Muscle of leg (tissue), 16 donors: ENCODE measurements at places on chromosomes 5 and 9. TPM values are rescaled to one million over a fixed set of nuclear protein-coding genes. Genes with fewer than 3 reads are reported as not detected.
A peak's percentile ranks its signal among the peaks of the same experiment; 100 is the strongest.

- no peak overlapping the region for H3K27ac ChIP-seq
- DNase-seq, result peak; percentile 11
- H3K4me3 ChIP-seq, result no peak overlapping the region
Observed at GRCh38 chr9:116959809-116960208, 272.7 kb downstream of the TRIM32 start.

DNA sequence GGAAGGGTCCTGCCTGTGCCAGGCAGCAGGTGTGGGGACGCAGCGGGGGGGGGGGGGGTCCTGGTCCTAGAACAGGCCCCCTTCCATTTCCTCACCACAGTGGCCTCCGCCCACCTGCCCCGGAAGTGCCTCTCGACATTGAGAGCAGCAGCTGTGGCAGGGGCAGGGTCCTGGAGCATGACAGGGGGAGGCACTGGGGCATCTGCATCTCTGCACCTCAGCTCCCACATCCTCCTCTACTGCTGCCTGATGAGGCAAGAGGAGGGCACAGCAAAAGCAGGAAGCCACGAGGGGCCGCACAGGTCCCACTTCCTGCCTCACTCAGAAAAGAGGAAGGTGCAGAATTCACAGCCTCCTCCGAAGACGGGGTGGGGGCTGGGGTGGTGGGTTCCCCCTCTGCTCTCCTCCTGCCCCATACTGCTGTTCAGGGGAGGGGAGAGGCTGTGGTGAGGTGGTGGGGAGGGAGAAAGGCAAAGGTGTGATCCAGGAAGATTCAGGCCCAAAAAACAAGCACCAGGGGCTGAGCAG lies 14.8 kb downstream of the AKNA start:
- DNase-seq, result peak; percentile 72
- peaks cover 43% of the 10 kb centered on the region for H3K36me3 ChIP-seq
- H3K27me3 ChIP-seq, result no peaks in the 10 kb centered on the region

DNA sequence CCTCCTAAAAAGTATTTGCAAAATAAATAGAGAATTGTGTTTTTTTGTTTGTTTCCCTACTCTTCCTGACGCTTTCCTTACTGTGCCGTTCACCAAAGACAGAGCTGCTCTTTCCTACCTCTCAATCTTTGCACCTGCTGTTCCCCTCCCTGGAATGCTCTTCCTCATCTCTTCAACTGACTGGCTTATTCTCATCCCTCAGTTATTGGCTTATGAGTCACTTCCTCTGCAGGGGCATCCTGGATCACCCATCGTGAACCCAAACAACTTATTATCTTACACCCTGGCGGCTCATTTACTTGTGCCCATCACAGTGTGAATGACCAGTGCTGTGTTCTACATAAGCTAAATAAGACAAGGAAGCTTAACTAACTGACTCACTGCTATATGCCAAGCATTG lies 36.1 kb upstream of the CCNG1 start:
- no peak for DNase-seq
- H3K4me1 ChIP-seq, result no peaks in the 10 kb centered on the region
- no peak overlapping the region for H3K27ac ChIP-seq
- no peaks in the 10 kb centered on the region for H3K36me3 ChIP-seq
- H3K4me3 ChIP-seq, result no peak overlapping the region
- no peaks in the 10 kb centered on the region for H3K27me3 ChIP-seq

DNA sequence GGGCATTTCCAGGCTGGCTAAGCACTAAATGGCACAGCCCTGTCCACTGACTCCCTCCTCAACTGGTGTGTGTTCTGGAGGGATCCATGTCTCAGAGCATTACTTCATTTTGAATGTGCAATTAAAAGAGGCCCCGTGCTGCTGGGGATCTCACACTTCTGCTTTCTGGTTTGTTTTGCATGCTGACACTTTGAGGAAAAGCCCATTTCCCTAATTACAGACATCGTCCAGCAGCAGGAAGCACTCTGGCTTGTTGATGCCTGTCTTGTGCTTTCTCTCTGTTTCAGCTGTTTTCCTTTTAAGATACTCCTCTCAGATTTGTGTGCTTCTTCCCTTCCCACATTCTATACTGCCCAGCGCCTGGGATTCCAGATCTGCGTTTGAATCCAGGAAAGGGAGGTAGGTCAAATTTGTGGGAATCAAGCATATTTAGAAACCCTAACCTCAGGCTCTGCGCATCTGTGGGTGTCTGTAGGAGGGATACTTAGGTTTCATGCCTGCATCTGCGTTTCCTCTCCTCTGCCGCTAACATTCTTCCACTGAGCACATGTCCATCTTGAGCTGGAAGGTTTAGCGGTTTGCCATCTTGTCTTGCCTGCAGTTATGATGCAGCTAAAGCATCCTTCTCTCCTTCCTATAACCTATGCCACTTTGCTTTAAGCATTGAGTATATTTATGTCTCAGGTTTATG lies 25.7 kb downstream of the SYK start:
- no peaks in the 10 kb centered on the region for H3K27me3 ChIP-seq
- peak; percentile 67 for DNase-seq
- no peaks in the 10 kb centered on the region for H3K4me1 ChIP-seq

DNA sequence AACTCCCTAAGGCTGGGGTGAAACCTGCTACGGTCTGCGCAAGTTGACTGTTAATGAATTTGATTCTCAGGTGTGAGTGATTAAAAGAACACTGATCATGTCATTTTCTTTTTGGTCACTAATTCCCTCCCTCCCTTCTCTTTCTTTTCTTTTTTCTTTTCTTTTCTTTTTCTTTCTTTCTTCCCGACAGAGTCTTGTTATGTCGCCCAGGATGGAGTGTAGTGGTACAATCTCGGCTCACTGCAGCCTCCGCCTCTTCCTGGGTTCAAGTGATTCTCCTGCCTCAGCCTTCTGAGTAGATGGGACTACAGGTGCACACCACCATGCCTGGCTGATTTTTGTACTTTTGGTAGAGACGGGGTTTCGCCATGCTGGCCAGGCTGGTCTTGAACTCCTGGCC lies 2.6 kb downstream of the ANXA1 start:
- no peaks in the 10 kb centered on the region for H3K27me3 ChIP-seq
- DNase-seq, result no peak
- peak overlapping the region; percentile 22 for H3K27ac ChIP-seq
- no peaks in the 10 kb centered on the region for H3K36me3 ChIP-seq
- H3K4me1 ChIP-seq, result peaks cover 3% of the 10 kb centered on the region
- H3K4me3 ChIP-seq, result peak overlapping the region; percentile 41

DNA sequence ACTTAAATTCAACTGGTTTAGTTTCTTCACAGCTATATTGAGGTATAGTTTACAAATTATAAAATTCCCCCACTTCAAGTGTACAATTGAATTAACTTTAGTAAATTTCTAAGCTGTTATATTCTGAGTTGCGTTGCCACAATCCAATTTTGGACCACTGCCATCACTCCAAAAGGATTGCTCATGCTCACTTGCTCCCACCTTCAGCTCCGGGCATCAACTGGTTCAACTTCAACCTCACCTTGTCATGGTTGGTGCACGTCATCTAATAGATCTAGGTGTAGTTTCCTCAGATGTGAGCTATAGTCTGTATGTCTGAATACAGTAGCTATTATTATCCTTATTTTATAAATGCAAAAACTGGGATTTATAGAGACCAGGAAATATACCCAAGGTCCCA lies 942.5 kb upstream of the WWC1 start:
- H3K27ac ChIP-seq, result no peak overlapping the region
- no peak for DNase-seq
- no peaks in the 10 kb centered on the region for H3K36me3 ChIP-seq
- H3K4me3 ChIP-seq, result no peak overlapping the region
- no peaks in the 10 kb centered on the region for H3K4me1 ChIP-seq

DNA sequence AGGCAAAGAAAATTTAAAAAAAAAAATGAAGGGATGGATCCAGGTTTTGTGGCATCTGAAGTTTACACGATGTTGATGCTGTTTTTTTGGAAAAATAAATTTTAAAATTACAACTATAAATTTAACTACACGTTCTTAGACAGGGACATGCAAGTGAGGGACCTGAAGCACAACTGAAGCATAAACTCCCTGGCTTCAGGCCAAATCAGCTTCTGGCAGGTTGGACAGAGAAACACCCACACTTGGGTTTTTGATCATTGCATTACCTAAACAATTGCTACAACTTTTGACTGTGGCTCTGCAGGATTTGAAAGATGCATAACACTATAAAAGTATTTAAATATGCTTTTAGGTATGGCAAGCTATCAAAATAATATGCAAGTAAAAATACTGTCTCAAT lies 1318.3 kb upstream of the DMAC1 start:
- H3K4me3 ChIP-seq, result no peak overlapping the region
- H3K27ac ChIP-seq, result no peak overlapping the region
- no peaks in the 10 kb centered on the region for H3K4me1 ChIP-seq

The PROB1 gene
- polyA plus RNA-seq, result 27.8 TPM

The ARID3C gene
- 0.15 TPM for polyA plus RNA-seq

The TLE1 gene
- 52.3 TPM for polyA plus RNA-seq

The GALNT10 gene
- 19.0 TPM for polyA plus RNA-seq

The FAM221B gene
- polyA plus RNA-seq, result 0.26 TPM
